ENCODE measurements at places on chromosomes 11 and 22.

- DNase-seq, result no peak
Measured at GRCh38 chr11:77213029-77213579, 85.1 kb downstream of the MYO7A start.

DNA sequence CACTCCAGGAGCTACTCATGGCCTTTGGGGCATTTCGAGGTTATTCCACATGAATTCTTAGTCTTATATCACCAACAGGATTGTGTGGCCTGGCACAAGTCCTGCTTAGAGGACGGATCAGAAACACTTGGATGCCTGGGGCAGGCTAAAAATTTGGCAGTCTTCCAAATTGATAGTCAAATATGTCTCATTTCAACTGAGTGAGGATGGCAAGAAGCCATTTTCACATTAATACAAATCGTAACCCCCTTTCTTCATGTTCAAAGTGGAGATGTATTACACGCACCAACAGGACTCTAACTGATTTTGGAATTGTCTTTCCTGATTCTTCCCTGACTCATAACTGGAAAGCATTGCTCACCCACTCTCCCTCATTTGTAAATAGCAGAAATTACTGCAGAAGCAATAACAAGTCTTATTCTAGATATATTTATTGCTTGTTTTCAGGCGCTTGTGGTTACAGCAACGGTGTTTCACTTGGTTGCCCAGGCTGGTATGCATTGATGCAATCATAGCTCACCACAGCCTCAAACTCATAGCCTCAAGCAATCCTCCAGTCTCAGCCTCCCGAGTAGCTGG is 10.3 kb upstream of the CCDC86 start:
- no peak for DNase-seq

DNA sequence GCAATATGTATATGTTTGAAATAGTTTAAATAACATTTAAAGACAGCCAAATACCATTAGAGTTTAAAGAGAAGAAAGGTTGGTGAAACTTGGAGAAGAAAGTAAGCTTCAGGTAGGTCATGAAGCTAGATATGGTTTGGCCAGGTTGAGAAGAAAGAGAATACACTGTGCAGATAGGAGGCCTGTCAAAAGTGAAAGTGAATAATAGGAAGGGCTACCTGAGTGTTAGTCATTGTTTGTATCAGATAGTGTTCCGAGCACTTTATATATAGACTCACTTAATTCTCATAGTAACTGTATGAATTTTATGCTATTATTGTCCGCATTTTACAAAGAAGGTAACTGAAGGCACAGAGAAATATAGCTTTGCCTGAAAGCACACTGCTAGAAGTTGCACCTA is 56.9 kb downstream of the USP47 start:
- DNase-seq, result no peak

DNA sequence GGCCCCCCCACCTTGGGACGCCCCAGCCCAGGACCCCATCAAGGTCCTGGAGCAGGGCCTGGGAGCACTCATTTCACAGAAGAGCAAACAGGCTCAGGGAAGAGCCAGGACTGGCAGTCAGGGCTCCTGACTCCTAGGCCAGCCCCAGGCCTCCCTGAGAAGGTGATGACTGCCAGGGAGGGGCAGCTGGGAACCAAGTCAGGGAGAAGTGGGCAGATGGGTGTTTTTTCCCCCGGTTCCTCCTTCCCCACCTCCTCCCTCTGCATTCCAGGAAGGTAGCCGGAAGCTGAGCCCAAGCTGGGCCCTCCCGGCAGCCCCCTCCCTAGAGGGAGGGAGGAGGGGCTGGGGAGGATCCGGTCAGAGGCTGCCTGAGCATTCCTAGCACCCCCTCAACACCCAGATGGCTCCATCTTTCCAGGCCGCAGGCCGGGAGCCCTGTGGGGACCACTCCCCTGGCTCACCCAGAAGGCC is 19.6 kb downstream of the MYRF start:
- no peak for DNase-seq

DNA sequence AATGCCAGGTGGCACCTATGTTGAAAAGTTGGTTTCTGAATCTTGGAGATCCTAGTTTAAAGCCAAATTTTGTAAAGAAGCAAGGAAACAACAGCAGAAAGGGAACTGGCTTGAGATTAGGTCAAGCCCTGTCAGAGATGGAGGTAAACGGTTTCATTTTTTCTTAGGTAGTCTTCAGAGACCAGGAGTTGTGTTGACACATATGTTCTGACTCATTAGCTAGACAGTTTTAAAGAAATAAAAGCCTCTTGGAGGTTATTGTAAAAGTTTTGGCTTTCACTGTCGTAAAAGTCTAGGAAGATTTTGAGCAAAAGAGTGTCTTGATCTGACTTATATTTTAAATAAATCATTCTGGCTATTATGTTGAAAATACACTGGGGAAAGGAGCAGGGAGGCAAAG is 151.5 kb upstream of the CTSC start:
- no peak for DNase-seq

DNA sequence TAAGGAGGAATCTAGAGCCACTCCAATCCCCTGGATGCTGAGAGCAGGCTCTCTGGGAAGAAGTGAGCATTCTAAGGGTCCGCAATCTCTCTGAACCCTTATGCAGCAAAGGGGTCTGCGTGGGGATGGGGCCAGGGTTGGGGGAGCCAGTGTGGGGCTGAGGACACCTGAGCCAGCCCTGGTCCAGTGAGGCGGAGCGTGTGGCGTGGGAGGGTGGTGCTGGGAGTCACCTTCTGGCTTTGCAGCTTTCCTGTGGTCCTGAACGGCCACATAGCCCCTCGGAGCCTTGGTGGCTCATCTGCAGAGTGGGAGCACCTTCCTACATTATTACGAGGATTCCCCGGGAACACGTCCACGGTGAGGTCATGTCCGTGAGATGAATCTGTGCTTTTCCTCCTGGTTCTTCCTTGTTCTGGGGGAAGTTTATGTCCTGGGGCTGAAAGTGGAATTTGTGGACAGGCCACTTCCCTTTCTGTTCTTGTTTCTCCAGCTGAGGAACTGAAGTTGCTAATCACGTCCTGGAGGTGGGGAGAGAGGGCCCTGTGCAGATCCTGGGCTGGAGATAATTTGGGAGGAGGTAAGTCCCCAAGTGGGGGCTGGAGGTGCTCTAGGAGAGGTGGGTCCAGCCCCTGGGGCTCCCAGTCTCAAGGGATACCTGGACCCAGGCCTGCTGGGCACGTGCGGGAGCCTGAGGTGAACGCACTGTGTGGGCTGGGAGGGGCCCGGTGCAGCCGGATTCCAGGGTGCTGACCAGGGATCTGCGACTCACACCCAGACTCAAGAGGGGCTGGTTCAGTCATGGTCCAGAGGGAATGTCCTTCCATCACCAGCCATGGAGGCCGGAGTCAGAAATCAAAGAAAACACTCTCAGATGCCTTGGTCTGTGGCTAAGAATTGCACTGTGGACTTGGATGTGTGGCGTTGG is 6.1 kb downstream of the MRGPRE start:
- no peak for DNase-seq

- no peak for DNase-seq
Measured at GRCh38 chr22:48752451-48753380, 1075.0 kb downstream of the BRD1 start.

- DNase-seq, result no peak
Measured at GRCh38 chr11:105647780-105648179, 37.9 kb downstream of the GRIA4 start.

- DNase-seq, result no peak
Measured at GRCh38 chr11:47987310-47987709, 7.0 kb downstream of the PTPRJ start.

DNA sequence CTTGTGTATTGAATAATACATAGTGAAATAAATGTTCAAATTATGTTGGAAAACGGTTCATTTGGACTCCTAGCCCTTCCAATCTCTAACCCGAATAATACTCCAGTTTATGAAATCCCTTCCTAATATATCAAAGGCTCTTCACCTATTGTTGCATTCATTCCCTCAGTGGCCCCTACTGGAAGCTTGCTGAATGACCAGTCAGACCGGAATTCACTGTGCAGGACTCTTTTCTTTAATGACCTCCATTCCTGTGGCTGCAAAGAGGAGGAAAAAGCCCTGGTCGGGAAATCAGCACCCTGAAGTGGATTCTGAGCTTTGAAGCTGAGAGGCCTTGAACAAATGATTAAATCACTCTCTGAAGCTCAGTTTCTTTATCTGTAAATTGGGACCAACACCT is 19.1 kb upstream of the RCN1 start:
- no peak for DNase-seq

- DNase-seq, result no peak
Measured at GRCh38 chr11:99327527-99327926, 306.8 kb downstream of the CNTN5 start.

DNA sequence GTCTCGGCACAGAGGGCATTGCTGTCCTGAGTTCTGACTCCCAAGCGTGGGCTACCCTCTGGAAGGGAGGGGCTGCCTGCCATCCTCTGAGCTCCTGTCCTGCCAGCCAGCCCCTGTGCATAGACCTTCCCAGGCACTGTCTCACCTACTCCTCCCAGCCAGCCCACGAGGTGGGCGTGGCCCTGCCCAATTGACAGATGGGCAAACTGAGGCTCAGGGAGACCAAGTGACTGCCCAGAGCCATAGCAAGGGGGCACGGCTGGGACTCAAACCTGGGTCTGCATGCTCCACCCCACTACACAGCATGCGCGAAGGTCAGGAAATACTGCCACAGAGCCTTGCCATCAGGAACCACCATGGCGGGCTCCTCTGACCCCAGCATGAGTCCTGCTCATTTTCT is 29.4 kb upstream of the PRR5 start:
- no peak for DNase-seq

DNA sequence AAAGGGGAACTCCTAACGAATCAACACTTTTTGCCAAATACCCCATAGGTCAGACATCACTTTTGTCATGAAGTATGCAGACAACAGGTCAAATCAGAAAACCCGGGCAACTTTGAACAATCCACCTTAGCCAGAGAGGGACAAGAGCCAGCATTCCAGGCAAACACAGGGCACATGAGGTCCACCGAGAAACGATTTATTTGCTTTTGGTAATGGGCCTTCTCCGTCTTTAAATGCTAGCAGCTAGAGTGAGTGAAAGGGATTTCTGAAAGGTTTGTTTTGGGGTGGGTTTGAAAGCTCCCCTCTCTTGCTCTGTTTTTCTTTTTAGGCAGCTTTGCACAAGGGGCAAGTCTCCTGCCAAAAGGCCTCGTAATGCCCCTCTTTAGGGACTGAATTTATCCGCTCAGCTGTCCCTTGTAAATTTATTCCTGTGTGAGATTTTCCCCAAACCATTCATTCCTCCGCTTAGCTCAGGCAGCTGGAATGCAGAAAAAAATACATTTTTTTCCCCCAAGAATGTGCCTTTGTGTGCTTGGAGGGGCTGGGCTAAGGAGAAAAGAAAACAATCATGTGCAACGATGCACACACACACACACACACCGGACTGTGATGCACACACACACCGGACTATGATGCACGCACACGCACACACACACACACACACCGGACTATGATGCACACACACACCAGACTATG is 196.9 kb downstream of the SNX19 start:
- no peak for DNase-seq

DNA sequence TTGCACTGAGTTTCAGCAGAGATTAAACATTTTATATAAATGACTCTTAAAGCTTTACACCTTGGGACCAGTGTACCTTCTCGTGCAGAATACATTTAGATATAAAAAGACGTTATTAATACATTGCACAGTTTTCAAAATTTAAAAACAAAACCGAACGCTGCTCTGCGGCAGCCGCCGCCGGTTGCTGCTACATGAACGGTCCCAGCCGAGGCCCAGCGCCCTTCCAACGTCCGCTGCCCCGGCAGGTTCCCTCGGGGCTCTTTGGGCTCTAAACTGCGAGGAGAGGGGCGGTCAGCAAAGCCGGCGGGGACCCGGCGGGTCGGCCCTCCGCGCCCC is 2.0 kb downstream of the CDKN1C start:
- DNase-seq, result no peak

DNA sequence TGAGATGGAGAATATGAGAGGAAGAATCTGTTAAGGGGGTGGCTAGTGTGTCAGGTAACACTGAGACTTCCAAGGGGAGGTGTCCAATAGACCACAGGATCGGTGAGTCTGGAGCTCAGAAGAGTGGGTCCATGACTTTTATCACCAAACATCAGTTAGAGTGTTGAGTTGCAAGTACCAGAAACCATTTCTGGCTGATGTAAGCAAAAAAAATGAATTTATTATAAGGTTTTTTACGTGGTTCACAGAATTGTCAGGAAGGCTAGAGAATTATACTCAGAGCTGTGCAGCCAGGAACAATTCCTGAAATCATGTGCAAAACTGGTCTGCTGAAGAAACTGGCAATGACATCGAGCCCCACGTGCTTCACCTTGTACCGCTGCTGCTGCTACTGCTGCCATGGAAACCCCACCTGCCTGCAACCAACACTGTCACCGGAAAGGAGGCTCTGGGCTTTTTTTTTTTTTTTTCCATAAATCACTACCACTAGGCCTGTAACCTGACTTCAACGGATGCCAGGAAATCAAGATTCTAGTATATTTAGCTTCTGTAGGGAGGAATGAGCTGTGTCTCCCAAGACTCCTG is 16.6 kb upstream of the STK33 start:
- no peak for DNase-seq

DNA sequence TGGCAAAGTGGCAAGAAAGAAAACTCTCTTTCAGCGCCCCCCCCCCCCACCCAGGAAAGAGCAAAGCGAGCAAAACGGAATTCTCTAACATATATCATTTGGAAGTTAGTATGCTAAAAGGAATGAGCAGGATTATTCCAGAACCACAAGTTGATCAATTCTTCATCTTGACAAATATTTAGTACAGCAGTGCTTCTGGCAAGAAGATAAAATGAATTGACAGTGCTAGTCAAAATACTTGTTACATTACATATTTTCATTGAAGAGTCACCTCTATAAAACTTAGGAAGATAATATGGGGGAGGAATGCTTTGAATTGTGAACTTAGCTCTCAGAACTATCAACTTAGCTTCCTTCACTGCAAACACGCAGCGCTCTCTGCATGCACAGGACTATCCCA is 377.4 kb downstream of the DYNC2H1 start:
- no peak for DNase-seq

DNA sequence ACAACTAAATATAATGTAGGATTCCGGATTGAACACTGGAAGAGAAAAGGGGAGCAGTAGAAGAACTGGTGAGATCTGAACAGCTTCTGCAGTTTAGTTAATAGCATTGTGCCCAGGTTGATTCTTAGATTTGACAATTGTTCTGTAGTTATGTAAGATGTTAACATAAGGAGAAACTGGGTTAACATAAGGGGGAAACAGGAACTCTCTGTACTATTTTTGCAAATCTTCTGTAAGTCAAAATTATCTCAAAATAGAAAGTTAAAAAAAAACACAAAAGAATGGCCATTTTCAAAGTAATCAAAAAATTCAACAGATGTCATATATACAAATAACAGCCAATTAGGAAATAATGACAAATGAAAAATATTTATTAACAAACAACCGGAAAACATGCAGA is 18.7 kb upstream of the LRP5 start:
- DNase-seq, result no peak

Measured in stimulated activated CD8-positive, alpha-beta memory T cell treated with anti-CD3 and anti-CD28 coated beads, Interleukin-15, amount 100 ng/mL, for 4 hours (primary cell).